ENCODE measurements at places on chromosomes 3 and 15.

- no peak for DNase-seq
These were observed 85.2 kb downstream of the GAP43 start for GRCh38 chr3:115708540-115708939.

DNA sequence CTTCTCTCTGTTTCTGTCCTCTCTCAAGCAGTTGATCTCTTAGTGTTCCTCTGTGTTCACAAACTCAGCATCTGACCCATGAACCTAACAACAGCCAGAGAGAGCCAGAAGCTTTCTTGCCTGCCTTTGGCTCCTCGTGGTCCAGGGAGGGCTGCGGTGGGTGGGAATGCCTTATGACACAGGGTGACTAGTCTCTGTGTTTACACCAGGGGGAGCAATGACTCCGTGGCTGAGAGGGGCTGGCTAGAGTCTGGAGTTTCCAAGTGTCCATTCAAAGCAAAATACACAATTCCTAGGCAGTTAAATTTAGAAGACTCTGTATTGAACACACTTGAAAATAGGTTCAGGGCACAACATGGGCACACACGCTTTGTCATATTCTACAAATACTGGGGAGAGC lies 370.0 kb upstream of the FRG2C start:
- peak; percentile 48 for DNase-seq

DNA sequence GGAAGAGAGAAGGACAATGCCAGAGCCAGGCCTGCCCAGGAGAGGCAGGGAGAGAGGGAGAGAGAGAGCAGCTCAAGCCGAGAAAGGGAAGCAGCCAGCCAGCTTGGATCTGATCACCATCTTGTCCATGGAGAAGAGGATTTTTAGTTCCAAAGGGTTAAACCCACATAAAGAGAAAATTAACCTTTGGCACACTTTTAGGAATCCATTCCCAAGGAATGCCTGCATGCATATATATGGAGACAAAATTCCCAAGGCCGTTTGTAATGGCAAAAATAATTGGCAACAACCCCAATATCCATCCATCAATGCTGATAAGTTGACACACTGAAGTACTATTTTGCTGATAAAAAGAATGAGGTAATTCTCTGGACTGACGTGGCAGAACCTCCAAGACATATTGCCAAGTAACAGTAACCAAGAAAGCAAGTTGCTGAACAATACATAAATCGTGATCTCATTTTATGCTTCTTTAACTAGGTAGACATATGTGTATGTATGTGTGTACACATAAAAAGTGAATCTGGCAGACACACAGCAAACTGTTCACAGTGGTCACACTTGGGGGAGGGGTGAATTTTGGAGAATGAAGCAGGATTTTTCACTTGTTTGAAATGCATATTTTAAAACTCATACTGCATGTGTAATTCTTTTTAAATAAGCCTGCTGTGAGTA lies 7.5 kb upstream of the STRA6 start:
- DNase-seq: peak; percentile 48

- peak; percentile 44 for DNase-seq
These were observed 1.9 kb upstream of the MEX3B start for GRCh38 chr15:82047453-82048400.

DNA sequence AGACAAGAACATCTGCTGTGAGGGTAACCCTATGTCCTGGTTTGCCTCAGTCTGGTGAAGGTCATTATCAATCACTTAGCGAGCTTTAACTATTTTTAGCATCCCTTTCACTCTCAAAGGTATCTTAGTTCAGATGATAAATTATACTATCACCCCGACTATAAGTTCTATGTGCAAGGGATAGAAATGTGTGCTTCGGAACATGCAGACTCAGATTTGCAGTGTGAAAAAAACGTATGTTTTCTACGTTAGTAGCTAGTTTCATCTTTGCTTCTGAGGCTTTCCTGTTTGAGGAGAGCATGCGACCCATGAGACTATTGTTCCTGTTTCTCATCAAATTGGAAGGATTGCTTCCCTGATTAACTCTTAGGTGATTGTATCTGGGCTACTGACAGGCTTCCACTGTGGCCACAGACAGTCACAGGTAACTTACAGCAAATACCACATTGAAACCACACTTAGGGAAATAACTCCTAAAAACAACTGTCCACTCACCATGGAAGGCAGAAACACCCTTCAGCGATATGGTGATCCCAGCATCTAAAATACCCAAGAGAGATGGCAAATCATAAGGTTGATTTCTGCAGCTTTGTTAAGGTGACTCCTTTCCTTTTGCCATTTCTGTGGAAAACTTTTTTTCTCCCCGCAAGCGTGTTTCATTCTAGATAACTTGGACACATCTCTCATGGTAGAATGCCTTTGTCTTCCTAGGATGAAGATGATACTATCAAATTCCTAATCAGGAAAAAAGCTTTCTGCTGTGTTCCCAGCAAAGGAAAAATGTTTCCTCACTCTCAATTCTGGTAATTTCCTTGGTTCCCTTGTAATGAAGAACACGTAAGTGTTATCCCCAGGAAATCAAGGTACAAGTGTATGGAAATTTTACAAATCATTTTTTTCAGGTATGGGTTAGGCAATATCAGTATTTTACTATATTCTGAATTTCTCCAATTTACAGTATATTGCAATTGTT lies 5.2 kb downstream of the GCSAM start:
- peak; percentile 61 for DNase-seq

DNA sequence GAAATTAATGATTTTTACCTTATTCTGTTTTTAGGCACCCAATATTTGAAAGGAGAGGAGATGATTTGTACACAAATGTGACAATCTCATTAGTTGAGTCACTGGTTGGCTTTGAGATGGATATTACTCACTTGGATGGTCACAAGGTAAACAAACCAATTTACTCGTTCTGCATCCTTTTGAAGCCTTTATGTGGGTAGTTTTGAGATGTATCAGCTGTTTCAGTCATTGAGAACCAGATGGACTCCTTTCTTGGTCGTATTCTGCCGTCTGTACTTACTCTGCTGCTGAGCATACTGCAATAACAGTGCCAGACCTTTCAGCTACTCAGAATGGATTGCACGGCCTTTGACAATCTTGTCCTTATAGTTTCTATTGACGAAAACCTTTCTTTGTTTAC lies 13.3 kb downstream of the DNAJB11 start:
- DNase-seq: no peak

DNA sequence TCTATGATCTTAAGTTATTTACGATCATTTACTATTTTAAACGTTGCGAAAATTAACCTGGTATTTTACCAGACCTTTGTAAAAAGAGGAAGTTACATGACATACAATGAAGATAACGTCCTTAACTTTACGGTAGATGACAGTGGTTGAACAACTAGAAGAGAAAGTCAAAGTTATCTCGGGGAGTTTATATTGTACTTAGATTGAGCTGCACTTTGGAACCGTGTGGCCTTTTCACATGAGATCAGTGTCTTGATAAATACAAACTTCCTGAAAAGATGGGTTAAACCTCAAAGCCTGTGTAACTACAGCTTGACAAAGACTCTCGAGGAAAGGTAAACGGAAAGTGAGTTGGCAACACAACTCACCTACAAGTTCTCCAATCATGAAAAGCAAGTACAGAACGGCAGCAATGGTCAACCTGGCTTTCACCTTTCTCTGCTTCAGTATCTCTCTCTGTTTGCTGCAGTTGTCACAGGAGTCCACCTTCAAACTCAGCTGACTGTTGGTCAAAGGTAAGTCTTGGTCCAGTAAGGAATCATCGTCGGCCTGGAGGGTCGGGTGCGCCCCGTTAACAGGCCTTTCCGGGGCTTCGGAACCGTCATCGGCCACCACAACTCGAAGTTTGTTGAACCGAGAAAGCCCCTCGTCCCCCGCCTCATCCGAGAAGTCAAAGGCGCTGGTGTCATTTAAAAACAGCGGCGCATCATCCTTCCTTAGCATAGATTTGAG lies 793 bp downstream of the SLC30A4 start:
- DNase-seq: peak; percentile 21

- no peak for DNase-seq
These were observed 78.0 kb upstream of the KCNH8 start for GRCh38 chr3:19070325-19070724.

- DNase-seq: no peak
These were observed 270.9 kb upstream of the CCDC54 start for GRCh38 chr3:107106316-107106715.

DNA sequence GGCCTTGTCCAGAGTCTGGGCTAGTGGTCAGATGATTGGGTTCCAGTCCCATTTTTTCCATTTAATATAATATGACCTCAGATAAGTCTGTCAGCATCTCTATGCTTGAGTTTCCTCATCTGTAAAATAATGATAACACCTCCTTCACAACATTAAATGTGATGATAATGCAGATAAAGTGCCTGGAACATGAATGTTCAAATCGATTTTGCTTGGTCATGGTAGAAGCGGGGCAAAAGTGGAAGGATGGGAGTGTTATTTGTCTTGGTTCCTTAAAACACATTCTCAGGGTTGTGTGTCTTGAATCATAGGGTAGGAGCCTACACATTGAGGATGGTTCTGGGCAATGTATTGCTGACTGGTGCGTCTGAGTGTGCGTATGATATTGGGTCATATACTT lies 16.9 kb downstream of the ARIH2 start:
- DNase-seq: no peak

- no peak for DNase-seq
These were observed 307.0 kb downstream of the EPHA6 start for GRCh38 chr3:97121386-97121785.

- no peak for DNase-seq
These were observed 651.7 kb upstream of the GBE1 start for GRCh38 chr3:82413171-82413570.

DNA sequence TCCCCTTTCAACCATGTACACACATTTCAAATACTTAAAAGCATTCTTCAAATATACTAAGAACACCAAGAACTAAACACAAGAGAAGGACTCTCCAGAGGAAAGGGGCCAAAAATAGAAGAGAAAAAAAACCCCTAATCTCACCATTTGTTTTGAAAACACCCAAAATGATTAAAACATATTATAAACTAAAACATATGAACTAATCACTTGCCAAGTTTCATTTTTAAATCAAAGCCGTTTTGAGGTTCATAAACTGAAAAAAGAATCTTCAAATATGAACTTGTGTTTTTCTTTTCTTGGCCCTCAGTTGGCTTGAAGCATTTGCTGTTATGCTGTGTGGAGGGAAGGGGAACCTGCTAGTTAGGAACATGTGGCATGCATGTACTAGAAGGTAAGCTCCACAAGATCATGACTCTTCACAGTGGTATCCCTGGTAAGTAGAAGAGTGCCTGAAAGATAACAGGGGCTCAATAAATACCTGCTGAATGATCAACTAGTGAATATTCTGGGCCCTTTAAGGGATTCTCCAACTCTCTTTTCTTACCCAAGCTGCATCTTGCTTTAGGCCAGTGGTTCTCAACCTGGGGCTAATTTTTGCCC lies 224.5 kb downstream of the TIGIT start:
- DNase-seq: peak; percentile 52

Data from trophoblast cell (in vitro differentiated cells and primary cell).